ENCODE measurements at places on chromosomes 2 and 18. TPM values are rescaled to one million over a fixed set of nuclear protein-coding genes. Genes with fewer than 3 reads are reported as not detected.

Gene CHAC2
- total RNA-seq = 14.6 TPM

Gene ICA1L
- total RNA-seq = 1.4 TPM

Gene PDE11A
- 0.47 TPM for total RNA-seq

Gene RAB17
- total RNA-seq = 0.21 TPM

Gene TUBA4B
- 0.35 TPM for total RNA-seq

Gene UGT1A1
- 0.65 TPM for total RNA-seq

Gene ORC4
- 33.3 TPM for total RNA-seq

Gene TXNDC2
- 0.10 TPM for total RNA-seq

Gene TGFA
- total RNA-seq = 7.6 TPM

Gene ADGRF3
- 0.23 TPM for total RNA-seq

Gene ANKRD44
- 2.7 TPM for total RNA-seq

Gene PROKR1
- total RNA-seq = not detected

Gene VWA3B
- total RNA-seq = 0.26 TPM

Gene GCA
- 5.9 TPM for total RNA-seq

Gene PIKFYVE
- total RNA-seq = 8.0 TPM

Gene VAMP8
- 15.2 TPM for total RNA-seq

Gene MAL
- total RNA-seq = not detected

Gene RUFY4
- total RNA-seq = not detected

Gene WDR54
- total RNA-seq = 92.0 TPM

Gene AP1S3
- total RNA-seq = 34.1 TPM

Gene CYP27A1
- 0.15 TPM for total RNA-seq

Gene OR6B2
- total RNA-seq = not detected

Gene ANKRD30B
- total RNA-seq = 0.02 TPM

Gene GPC1
- total RNA-seq = 240 TPM

Gene KANSL1L
- total RNA-seq = 0.67 TPM

Gene SH3BP4
- 34.4 TPM for total RNA-seq

Gene MC5R
- not detected for total RNA-seq

Gene MC4R
- not detected for total RNA-seq

Gene PTPRM
- 34.1 TPM for total RNA-seq

Gene IMPACT
- total RNA-seq = 14.3 TPM

Gene GPAT2
- total RNA-seq = not detected

Gene HOXD1
- total RNA-seq = 0.16 TPM

Gene SLC30A3
- total RNA-seq = 3.8 TPM

Gene SFT2D3
- total RNA-seq = 6.9 TPM

Gene DLX2
- total RNA-seq = 0.67 TPM
